ENCODE measurements at places on chromosomes 4 and X. TPM values are rescaled to one million over a fixed set of nuclear protein-coding genes. Genes with fewer than 3 reads are reported as not detected.

Gene PDLIM3
- 6.2 TPM for total RNA-seq

Gene MTNR1A
- 0.73 TPM for total RNA-seq

Gene AVPR2
- not detected for total RNA-seq

Gene ABLIM2
- total RNA-seq = 2.6 TPM

Gene FAM236B
- not detected for total RNA-seq

Gene LRRC66
- 0.07 TPM for total RNA-seq

Gene MAGEB17
- 0.63 TPM for total RNA-seq

Measured in WTC11 (cell line).